SK-MEL-5 (cell line): ENCODE measurements at places on chromosomes 3 and 15.

DNA sequence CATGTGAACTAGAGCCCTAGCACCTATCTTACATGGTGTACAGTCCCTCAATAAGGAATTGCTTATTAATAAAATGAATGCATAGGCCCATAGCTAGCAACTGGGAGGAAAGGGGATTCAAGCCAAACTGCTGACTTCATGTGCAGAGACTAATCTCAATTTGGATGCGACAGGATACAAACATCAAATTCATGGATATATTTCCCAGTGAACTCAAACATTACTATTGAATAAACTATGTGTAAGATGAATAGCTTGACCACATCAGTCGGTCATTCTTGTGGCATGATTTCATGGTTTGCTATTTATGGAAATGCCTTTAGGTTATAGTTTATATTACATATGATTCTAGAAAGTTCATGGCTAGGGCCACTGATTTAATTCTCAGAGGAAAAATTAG, 268.6 kb upstream of the SLITRK3 start:
- DNase-seq: no peak

DNA sequence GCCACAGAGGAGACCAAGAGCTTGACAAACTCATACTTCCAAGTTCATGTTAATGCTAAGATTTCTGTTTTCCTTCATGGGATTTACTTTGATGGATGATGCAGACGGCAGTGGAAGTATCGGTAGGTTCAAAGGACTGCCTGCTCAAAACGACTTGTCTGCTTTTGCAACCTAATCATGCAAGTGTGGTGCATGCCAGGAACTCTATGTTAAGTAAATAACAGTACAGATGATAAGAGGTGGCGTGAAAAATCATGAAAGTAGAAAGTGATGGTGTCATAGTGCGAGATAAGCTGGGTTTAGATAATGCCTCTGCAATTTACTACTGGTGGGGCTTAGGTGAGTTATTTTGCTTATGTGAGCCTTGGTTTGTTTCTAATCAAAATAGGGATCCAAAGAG, 14.7 kb upstream of the LMCD1 start:
- no peak for DNase-seq

- DNase-seq: peak; percentile 44
Measured at GRCh38 chr3:78736863-78737262, 1030.9 kb downstream of the ROBO1 start.

DNA sequence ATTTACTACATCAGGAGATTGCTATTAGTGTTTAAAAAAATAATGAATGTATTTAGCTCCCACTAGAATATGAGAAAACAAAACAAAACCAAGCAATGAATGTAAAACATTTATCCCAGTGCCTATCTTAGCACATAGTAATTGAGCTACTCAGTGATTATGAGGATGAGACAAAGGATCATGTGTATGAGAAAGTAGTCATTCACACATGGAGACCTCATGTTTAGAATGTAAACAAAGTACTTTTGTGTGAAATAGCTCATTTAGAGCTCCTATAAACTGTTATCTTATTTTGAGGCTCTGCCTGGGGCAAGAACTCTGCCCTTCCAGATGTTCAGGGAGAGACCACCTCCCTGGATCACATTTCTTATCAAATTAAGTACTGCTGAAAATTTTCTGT, 236.8 kb downstream of the LRRN1 start:
- DNase-seq: peak; percentile 60

GRCh38 chr3:158166223-158166622, 56.3 kb downstream of the RSRC1 start:
- no peak for DNase-seq

DNA sequence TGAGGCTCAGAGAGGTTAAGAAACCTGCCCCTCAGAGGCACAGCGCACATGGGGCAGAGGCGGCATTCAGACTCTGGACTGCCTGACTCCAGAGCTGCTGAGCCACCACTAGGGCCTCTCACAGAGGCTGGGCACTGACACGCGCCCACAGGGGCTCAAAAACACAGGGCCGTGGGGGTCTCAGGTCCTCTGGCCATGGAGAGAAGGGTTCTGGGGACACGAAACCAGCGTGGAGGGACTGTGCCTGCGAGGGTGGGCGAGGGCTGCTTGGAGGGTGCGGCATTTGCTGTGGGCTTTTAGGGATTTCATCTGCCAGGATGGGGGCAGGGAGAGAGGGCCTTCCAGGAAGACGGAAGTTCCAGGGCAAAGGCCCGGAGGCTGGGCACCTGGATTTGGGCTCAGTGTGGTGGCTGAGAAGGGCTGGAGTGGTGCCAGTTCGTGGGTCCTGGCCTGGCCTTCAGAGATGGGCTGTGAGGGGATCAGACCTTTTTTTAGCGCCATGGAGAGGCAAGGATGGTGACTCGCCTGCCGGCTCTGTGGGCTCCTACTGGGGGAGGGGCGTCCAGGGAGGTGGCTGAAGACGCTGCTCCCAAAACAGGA, 69.6 kb downstream of the EFCAB12 start:
- no peak for DNase-seq

GRCh38 chr3:77906102-77906709, 866.3 kb downstream of the ROBO2 start:
- no peak for DNase-seq

DNA sequence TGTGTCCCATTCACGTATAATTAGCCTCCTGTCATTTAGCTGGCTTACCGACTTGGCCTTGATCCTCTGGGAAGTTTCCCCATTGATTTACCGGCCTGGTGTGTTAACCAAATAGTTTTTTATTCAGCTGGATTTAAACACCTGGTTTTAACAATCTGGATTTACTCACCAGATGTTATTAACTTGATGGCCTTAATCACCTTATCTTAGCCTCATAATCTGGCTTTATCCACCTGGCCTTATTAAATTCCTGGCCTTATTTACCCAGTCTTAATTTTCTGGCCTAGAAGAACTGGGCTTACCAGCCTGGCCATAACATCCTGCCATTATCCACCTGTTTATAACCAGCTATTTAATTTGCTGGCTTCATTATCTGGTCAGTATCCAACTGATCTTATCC, 89.9 kb downstream of the IL12A start:
- no peak for DNase-seq

GRCh38 chr3:168095611-168096209, at the start of gene GOLIM4:
Gene GOLIM4, minus strand, starts transcription at chr3:168095924. Its CDS starts 639 bp downstream, at chr3:168095285.
- peak; percentile 97 for DNase-seq

DNA sequence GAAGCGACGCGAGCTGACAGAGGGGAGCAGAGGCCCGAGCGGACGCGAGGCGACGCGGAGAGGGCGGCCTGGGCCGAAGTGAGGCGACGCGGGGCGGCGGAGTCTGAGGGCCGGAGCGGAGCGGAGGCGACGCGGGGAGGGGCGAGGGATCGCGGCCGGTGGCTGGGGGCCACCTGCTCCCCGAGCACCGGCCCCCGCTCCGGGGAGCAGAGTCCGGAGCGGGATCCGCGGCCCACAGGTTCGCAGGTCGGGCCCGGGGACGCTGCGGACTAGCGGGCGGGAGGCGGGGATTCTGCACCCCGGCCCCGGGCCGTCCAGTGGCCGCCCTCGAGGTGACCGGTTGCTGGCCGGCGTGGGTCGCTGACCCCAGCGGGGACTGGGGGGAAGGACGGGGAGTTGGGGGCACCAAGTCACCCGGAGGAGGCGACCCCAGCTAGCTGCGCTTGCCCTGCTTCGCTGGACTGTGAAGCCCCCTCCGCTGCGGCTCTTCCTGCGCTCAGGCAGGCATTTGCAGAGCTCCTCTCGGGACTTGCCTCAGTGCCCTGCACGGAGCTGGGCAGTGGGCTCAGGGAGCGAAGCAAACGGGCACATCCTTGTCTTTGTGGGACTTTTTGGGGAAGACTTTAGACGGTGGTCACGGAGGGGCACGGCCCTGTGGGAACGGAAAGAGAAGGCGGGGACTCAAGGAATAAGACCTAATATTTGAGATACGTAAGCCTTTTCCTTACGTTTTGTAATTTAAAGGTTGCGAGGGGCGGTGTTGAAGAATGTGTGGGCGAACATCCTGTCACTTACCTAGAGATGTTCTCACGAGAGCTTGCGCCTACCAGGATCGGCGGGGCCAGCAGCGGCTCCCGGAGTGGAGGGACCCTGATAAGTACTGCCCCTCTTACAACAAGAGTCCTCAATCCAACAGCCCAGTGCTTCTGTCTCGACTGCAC, 566 bp downstream of the HMCES start:
- DNase-seq: peak; percentile 50

- DNase-seq: no peak
Measured at GRCh38 chr3:106144030-106144429, 275.2 kb upstream of the CBLB start.
